ENCODE measurements at places on chromosomes 16 and 17. TPM values are rescaled to one million over a fixed set of nuclear protein-coding genes. Genes with fewer than 3 reads are reported as not detected.

- no peak for DNase-seq
- no peaks in the 10 kb centered on the region for H3K27me3 ChIP-seq
- H3K4me3 ChIP-seq: no peak overlapping the region
- H3K36me3 ChIP-seq: no peaks in the 10 kb centered on the region
- no peak overlapping the region for H3K27ac ChIP-seq
These were observed 6.8 kb downstream of the SLC6A2 start for GRCh38 chr16:55662644-55663031.

DNA sequence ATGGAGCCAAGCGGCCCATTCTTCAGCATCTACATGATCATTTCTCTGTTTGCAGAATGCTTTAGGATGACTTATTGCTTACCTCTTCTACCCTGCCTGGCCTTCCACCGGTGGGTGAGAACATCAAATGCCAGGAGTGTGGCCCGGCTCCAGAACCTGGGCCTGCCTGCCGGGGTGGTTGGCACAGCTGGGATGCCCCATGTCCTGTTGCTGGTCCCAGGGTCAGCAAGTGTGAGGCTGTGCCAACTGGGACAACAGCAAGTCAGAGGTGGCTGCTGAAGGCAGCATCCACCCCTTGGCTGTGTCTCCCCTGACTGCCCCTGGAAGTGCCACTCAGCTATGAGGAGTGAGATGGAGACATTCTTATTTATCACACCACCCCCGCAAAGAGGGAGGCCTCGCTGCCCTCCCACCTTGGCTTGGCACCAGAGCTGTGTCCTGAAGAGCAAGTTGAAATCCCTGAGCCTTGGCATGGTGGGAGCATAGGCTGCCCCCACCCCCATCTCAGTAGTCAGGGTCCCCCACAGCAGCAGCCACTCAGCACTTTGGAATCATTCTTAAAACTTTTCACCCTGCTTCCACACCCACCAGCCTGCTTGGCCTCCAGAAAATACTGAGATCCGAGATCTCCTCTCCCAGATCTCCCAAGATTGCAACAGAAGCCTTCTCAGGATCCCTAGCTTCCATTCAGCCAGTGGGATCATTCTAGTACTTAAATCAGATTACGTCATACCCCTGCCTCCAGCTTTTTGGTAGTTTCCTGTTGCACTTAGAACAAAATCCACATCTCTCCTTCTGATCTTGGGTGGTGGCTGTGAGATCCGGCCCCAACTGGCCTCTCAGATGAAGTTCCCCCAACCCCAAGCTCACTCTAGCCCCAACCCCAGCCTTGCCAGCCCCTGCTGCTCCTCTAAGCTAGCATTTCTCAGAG is 127.5 kb downstream of the SOCS1 start:
- H3K27me3 ChIP-seq: no peaks in the 10 kb centered on the region
- peak overlapping the region; percentile 96 for H3K27ac ChIP-seq
- H3K4me3 ChIP-seq: peak overlapping the region; percentile 60
- peaks cover 49% of the 10 kb centered on the region for H3K36me3 ChIP-seq
- DNase-seq: peak; percentile 38

DNA sequence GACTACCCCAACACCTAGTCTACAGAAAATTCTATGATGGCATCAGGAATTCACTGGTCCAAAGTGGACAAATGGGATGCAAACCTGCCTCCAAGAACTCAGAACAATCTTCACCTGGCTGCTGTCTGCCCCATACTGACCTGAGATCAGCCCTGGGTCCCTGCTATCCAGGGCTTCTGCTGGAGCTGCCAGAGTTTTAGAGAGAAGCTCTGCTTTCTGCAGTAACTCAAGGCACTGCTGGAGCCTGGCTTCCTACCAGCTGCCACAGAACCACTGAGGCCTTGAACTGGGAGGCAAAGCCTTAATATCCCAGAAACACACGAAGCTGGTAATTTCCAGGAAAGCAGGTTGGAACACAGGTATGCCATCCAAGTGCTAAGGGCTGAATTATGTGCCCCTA is 7.5 kb downstream of the TMEM170A start:
- H3K4me3 ChIP-seq: no peak overlapping the region
- H3K36me3 ChIP-seq: peaks cover 32% of the 10 kb centered on the region
- H3K4me1 ChIP-seq: peaks cover 28% of the 10 kb centered on the region
- H3K27me3 ChIP-seq: no peaks in the 10 kb centered on the region
- H3K27ac ChIP-seq: no peak overlapping the region

COX11 gene
- total RNA-seq: 48.9 TPM

GRCh38 chr17:64418506-64419339 is 28.1 kb upstream of the PECAM1 start:
- H3K4me3 ChIP-seq: no peak overlapping the region
- H3K4me1 ChIP-seq: peaks cover 2% of the 10 kb centered on the region
- H3K27ac ChIP-seq: no peak overlapping the region
- DNase-seq: no peak
- H3K36me3 ChIP-seq: no peaks in the 10 kb centered on the region

DNA sequence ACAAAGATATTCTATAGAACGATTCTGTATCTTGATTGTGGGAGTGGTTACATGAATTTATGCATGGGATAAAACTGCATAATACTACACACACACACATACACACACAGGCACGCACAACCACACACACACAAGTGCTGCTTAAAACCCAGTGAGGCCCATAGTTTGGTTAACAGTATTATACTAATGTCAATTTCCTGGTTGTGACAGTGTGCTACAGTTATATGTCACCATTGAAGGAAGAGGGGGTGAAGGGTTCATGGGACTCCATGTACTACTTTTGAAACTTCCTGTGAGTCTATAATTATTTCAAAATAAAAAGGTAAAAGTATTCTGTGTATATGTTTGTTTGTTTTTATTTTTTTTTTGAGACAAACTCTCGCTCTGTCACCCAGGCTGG is 8.1 kb downstream of the ZC3H7A start:
- no peaks in the 10 kb centered on the region for H3K27me3 ChIP-seq
- no peak overlapping the region for H3K4me3 ChIP-seq
- peaks cover 58% of the 10 kb centered on the region for H3K36me3 ChIP-seq
- peak overlapping the region; percentile 88 for H3K27ac ChIP-seq
- DNase-seq: no peak

GRCh38 chr16:57372372-57373116 is at the start of gene CX3CL1:
Gene CX3CL1, plus strand, starts transcription at chr16:57372490. Its CDS starts 79 bp downstream, at chr16:57372569.
- peaks cover 2% of the 10 kb centered on the region for H3K27me3 ChIP-seq
- H3K27ac ChIP-seq: no peak within 1 kb of the TSS
- H3K36me3 ChIP-seq: no peaks in the 10 kb centered on the region
- no peak for DNase-seq
- peaks cover 14% of the 10 kb centered on the region for H3K4me1 ChIP-seq

DNA sequence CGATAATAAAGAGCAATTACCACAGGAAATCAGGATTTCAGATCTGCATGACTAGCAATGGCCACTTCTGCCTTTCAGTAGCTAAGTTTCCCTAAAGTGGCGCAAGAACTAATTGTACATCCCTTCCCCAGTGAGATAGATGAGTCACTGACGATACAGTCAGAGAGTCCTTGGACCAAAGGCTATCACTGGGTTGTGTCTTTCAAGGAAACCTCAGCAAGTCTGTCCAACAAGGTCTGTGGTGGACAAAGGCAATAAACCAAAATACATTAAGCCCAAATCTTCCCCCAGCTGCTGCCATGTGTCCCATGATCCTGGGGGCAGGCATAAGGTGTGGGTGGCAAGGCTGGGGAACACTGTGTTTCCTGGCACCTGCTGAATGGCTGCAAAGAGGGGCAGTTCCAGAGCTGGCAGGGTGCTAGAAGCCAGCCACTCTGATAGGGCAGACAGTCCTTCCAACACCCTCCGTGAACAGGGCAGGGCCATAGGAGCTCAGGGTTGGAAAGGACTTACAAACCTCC is 20.5 kb upstream of the MTMR4 start:
- H3K4me1 ChIP-seq: no peaks in the 10 kb centered on the region
- H3K27me3 ChIP-seq: peaks cover 53% of the 10 kb centered on the region
- no peaks in the 10 kb centered on the region for H3K36me3 ChIP-seq
- no peak overlapping the region for H3K27ac ChIP-seq

DNA sequence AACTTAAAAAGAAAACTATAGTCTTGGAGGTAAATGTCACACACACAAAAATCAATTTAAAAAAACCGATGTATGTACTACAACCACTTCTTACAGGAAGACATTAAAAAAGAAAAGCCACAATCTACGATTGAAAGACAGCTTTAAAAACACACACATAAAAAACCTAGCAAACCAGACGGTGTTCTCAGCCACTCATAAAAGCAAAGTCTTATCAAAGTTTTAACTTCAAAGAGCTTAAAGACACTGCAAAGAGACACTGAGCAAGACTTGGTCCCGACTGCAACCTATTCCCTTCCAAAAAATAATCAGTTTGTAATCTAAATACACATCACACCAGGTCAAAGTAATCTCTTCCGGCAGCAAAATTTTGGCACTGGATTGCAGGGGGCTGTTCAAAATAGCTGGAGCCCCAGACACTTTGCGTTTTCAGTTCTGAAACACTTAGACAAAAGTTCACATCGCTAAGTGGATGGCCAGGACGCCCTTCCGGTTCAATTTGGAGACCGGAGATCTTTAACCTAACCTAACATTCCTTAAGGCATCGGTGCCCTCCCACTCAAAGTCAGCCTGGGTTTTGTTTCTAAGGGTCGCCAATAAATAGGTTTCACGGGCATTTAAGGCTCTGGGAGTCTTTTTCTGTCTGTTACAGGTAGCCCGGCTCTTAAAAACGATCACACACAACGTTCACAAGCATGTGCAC is 2.6 kb downstream of the ZCCHC14 start:
- H3K27me3 ChIP-seq: peaks cover 21% of the 10 kb centered on the region
- peaks cover 13% of the 10 kb centered on the region for H3K36me3 ChIP-seq
- H3K4me3 ChIP-seq: peak overlapping the region; percentile 81
- H3K4me1 ChIP-seq: peaks cover 53% of the 10 kb centered on the region
- peak overlapping the region; percentile 67 for H3K27ac ChIP-seq
- DNase-seq: no peak

DNA sequence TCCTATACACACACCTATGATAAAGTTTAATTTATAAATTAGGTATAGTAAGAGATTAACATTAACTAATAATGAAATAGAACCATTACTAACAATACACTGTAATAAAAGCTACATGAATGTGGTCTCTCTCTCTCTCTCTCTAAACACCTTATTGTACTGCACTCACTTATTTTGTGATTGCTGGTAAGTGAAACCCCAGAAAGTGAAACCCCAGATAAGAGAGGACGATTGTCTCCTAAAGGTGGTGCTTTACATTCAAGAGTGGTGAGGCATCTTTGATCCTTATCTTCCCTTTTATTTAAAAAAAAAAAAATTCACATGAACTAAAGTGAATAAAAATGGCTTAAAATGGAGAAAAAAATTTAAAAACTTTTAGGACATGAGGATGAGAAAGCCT is 80.1 kb upstream of the TRAP1 start:
- no peak for DNase-seq
- H3K4me3 ChIP-seq: peak overlapping the region; percentile 33
- peaks cover 10% of the 10 kb centered on the region for H3K27me3 ChIP-seq

- no peaks in the 10 kb centered on the region for H3K36me3 ChIP-seq
- no peak overlapping the region for H3K27ac ChIP-seq
- no peaks in the 10 kb centered on the region for H3K27me3 ChIP-seq
- DNase-seq: no peak
These were observed 11.8 kb downstream of the HID1 start for GRCh38 chr17:74960570-74961342.
